ENCODE measurements at places on chromosomes 5 and 9. TPM values are rescaled to one million over a fixed set of nuclear protein-coding genes. Genes with fewer than 3 reads are reported as not detected.

The DNAJC18 gene
- 8.1 TPM for total RNA-seq

The SLC6A18 gene
- total RNA-seq = not detected

The SH3TC2 gene
- total RNA-seq = 2.4 TPM

The BTNL9 gene
- total RNA-seq = not detected

The SMARCA2 gene
- 61.4 TPM for total RNA-seq
